ENCODE measurements at places on chromosomes 7 and 10. TPM values are rescaled to one million over a fixed set of nuclear protein-coding genes. Genes with fewer than 3 reads are reported as not detected.

Gene CALML5
- not detected for total RNA-seq

GRCh38 chr10:20978617-20979016 lies 81.5 kb upstream of the NEBL start:
- no peaks in the 10 kb centered on the region for H3K27me3 ChIP-seq
- H3K4me3 ChIP-seq = no peak overlapping the region
- no peak for DNase-seq
- no peaks in the 10 kb centered on the region for H3K36me3 ChIP-seq

Gene PI4K2A
- 2.2 TPM for total RNA-seq

Gene FAM241B
- total RNA-seq = 2.7 TPM

Gene BLNK
- 14.5 TPM for total RNA-seq

DNA sequence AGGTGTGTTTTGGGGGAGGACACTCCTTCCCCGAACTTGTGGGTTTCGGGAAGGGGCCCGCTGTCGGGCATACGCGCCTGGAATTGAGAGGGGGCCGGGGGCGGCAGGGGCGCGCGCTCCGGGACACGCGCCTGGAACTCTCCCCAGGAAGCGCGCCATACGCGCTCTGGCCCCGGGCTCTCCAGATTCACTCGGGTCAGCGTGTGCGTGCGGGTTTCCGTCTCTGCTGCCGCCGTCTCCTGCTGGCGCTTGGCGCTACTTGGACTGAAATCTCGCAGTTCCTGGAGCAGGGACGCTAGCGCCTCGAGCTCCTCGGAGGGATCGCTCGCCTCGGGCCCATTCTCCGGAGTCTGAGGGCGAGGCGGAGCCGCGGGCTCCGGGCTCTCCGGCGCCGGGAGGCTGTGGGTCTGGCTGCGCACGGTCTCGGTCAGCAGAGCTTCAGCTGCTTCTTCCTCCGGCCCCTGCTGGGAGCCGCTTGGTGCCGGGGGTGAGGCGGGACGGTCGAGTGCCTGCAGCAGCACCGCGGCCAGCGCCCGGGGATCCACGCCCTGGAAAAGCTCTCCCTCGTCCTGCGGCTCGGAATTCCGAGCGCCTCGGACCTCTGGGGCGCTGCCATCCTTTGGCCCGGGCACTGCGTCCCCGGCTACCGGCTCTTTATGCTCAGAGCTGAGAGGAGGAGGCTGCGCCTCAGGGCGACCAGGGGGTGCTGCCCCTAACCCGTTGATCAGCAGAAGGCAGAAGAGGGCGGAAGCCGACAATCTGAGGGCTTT lies 1.1 kb downstream of the VGF start:
- no peaks in the 10 kb centered on the region for H3K36me3 ChIP-seq
- no peak overlapping the region for H3K27ac ChIP-seq
- peak overlapping the region; percentile 16 for H3K4me3 ChIP-seq
- H3K27me3 ChIP-seq = no peaks in the 10 kb centered on the region
- peaks cover 20% of the 10 kb centered on the region for H3K4me1 ChIP-seq

GRCh38 chr10:71726580-71727104 lies 7.1 kb upstream of the C10orf105 start:
- no peak overlapping the region for H3K27ac ChIP-seq
- H3K4me3 ChIP-seq = no peak overlapping the region
- DNase-seq = peak; percentile 11
- no peaks in the 10 kb centered on the region for H3K36me3 ChIP-seq

- no peaks in the 10 kb centered on the region for H3K27me3 ChIP-seq
- H3K4me3 ChIP-seq = no peak overlapping the region
- DNase-seq = no peak
- no peaks in the 10 kb centered on the region for H3K36me3 ChIP-seq
- H3K4me1 ChIP-seq = peaks cover 7% of the 10 kb centered on the region
Observed at GRCh38 chr10:34646331-34646730, 168.8 kb downstream of the PARD3 start.

- no peaks in the 10 kb centered on the region for H3K4me1 ChIP-seq
- H3K27ac ChIP-seq = no peak overlapping the region
- H3K27me3 ChIP-seq = no peaks in the 10 kb centered on the region
- no peak overlapping the region for H3K4me3 ChIP-seq
- DNase-seq = no peak
Observed at GRCh38 chr10:48789486-48790456, 105.1 kb downstream of the WDFY4 start.

GRCh38 chr10:76492678-76493472 lies 1061.5 kb downstream of the LRMDA start:
- no peaks in the 10 kb centered on the region for H3K36me3 ChIP-seq
- no peak overlapping the region for H3K27ac ChIP-seq
- H3K4me3 ChIP-seq = no peak overlapping the region
- H3K4me1 ChIP-seq = peaks cover 16% of the 10 kb centered on the region
- DNase-seq = no peak

Gene SAP25
- 0.67 TPM for total RNA-seq

Gene TNRC18
- total RNA-seq = 36.1 TPM

Gene AKR1B15
- total RNA-seq = not detected

DNA sequence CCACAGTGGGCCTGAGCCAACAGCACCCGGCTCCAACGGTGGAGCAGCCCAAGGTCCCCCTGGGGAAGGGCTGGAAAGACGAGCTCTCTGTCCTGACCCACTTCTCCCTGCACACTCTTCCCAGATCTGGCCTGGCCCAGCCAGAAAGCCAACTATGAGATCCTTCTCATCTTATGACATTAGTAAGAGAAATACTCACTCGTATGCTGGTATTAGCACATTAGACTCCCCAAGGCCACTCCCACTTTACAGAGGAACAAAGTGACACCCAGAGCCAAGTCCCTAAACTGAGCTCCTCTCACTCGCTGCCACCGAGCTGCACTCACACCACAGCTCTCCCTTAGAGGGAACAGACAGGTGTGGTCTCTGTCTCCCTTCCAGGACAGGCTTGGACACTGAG lies 24.8 kb downstream of the DLG5 start:
- DNase-seq = no peak
- no peak overlapping the region for H3K4me3 ChIP-seq
- H3K4me1 ChIP-seq = peaks cover 9% of the 10 kb centered on the region
- H3K27ac ChIP-seq = no peak overlapping the region
- H3K36me3 ChIP-seq = no peaks in the 10 kb centered on the region
- H3K27me3 ChIP-seq = no peaks in the 10 kb centered on the region

DNA sequence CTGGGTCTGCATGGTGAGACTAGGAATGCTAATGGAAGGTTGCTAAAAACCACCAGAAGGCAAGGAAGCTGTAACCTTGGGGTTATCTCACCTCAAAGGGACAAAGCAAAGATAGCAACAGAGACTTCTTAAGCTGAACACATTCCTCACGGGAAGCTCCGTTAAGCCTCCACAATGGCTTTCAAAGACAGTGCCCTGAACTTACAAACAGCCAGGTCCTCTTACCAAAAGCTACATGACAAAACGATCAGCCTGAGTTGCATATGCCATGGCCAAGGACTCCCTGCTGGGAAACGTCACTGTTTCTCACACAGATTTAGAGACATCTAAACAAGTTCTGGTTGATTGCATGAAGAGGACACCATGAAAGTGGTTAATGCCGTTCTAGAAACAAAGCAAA lies 52.7 kb downstream of the HTR5A start:
- H3K27ac ChIP-seq = no peak overlapping the region
- no peaks in the 10 kb centered on the region for H3K4me1 ChIP-seq
- H3K27me3 ChIP-seq = no peaks in the 10 kb centered on the region
- no peak for DNase-seq
- no peaks in the 10 kb centered on the region for H3K36me3 ChIP-seq
- no peak overlapping the region for H3K4me3 ChIP-seq

GRCh38 chr10:85607043-85607695 lies 759.4 kb downstream of the GRID1 start:
- no peak overlapping the region for H3K27ac ChIP-seq
- no peaks in the 10 kb centered on the region for H3K4me1 ChIP-seq
- H3K36me3 ChIP-seq = no peaks in the 10 kb centered on the region
- H3K4me3 ChIP-seq = no peak overlapping the region
- DNase-seq = no peak

DNA sequence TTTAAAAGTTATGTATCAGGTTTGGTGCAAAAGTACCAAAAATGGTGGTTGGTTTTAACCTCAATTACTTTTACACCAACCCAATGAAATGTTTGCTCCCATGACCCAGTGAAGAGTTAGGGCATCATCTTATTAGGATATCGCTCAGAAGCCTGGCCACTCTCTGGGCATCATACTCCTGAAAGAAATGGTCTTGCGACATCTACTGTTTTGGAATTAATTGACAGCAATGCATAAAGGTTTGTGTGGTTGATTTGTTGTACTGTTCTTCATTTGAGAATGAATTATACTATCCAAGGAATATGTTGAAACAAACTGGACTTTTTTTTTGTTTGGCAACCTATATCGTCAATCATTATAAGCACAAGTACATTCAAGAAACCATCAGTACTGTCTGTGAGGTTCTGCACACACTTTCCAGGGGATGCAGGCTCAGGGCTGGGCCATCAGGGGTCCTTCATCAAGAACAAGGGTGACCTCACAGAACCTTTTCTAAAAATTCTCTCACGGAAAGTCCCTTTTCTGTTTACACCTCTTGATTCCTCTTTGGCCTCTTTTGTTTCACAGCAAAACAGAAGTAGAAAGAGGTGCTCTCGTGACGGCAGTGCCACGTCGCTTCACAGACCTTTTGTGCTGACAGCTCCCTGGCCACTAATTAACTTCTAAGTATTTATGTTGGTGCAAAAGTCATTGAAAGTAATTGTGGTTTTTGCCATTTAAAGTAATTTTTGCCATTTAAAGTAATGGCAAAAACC lies 117.2 kb upstream of the KLF6 start:
- peak overlapping the region; percentile 77 for H3K27ac ChIP-seq
- no peaks in the 10 kb centered on the region for H3K27me3 ChIP-seq
- H3K4me3 ChIP-seq = no peak overlapping the region
- no peak for DNase-seq
- H3K36me3 ChIP-seq = no peaks in the 10 kb centered on the region

Gene TMEM213
- total RNA-seq = 0.09 TPM

DNA sequence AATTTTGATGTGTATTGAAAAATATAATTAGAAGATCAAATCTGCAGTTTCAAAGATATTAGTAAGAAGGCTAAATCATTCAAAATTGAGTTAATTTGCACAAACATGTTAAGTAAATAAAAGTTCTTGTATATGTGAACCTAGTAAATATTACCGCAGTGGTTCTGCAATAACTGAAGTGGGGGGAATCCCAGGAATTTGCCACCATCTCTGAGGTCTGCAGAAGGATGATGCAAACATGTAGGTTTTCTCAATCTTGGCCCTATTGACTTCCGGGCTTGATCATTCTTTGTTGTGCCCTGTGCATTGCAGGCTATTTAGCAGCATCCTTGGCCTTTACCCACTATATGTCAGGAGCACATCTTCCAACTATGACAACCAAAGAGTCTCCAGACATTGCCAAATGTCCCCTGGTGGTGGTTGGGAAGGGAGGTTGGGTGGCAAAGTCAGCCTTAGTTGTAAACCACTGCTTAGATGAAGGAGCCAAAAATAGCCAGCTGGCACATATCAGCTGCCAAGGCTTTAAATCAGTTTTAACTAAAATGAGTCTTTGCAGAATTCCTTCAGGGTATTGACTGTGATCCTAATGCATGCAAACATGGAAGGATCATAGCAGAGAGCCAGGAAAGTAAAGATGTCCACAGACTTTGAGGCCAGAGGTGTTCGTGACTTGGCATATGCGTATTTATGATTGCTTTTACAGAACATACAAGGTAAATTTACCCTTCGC lies 146.3 kb downstream of the TRIL start:
- H3K36me3 ChIP-seq = no peaks in the 10 kb centered on the region
- no peak overlapping the region for H3K27ac ChIP-seq
- no peaks in the 10 kb centered on the region for H3K27me3 ChIP-seq

Measured in pancreas (tissue), 10 donors.